CD4-positive, alpha-beta T cell (primary cell): ENCODE measurements at places on chromosomes 5 and 9. TPM values are rescaled to one million over a fixed set of nuclear protein-coding genes. Genes with fewer than 3 reads are reported as not detected.

DNA sequence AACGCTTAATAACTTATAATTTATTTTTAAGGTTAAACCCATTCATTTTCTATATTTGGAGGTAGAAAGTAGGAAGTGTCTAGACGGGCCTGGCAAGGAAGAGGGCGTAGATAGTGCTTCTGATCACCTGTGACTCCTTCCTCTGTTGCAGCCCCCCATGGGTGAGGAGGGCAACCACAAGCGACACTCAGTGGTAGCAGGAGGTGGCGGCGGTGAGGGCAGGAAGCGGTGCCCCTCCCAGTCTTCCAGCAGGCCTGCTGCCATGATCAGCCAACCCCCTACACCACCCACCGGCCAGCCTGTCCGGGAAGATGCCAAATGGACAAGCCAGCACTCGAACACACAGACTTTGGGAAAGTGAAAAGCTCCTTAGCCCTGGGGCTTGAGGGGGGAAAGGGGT lies 36.7 kb downstream of the FAXDC2 start:
- DNase-seq = peak; percentile 77

GRCh38 chr5:4614088-4614487 lies 526.0 kb upstream of the ADAMTS16 start:
- DNase-seq = no peak

DNA sequence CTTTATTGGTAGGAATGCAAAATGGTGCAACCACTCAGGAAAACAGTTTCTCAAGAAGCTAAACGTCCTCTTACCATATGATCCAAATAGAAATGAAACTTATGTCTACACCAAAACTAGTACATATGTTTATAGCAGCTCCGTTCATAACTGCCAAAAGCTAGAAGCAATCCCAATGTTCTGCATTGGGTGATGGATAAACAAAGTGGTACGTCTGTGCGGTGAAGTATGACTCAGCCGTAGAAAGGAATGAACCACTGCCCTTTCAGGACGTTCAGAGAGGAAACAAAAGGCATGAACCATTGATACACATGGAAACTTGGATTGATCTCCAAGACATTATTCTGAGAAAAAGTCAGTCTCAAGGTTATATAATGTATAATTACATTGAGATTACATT lies 27.6 kb downstream of the HNRNPH1 start:
- no peak for DNase-seq

- no peak for DNase-seq
Measured at GRCh38 chr5:51468196-51468595, 84.9 kb downstream of the ISL1 start.

DNA sequence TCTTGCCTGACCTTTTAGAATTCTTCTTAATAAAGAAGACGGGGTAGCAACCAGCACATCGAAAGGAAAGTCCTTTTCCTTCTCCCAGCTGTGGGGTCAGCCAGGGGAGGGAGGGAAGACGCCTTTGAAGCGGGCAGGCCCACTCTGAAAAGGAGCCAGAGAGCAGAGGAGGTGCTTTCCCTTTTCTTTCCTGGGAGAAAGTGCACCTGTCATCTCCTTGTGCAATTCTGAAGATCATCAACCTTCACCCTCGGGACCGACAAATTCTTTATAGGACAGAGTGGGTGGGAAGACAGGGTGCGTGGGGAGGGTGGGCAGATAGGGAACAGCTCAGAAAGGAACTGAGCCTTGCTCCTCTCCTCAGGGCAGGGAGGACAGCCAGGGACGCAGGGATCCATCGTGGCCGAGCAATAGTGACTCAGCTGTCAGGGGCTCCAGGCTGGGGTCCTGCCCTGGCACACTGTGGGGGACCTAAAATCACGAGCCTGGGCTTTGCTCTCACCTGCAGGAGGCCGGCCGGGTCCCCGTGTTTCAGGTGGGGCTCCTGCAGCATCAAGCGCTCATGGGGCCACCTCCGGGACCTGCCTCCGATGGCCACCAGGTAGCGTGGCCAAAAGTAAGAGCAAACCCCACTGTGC lies 141.0 kb downstream of the OLFM1 start:
- DNase-seq = no peak

DNA sequence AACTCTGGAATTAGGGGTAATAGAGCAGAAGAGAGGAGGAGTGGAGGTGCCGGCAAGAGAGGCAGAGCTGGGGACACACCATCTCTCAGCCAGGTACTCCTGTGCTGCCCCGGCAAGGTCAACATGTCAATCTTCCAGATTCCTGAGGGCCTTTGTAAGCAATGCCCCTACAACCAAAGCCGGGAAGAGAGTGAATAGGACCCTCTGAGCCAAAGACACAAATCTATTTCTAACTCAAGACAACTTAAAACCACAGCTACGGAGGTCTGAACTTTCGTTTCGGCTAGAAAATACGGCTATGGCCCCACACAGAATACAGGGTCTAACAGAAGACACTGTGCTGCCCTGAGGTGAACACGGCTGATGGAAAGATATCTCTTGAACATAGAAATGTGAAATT lies 66.6 kb downstream of the SERINC5 start:
- DNase-seq = no peak

The SVEP1 gene
- not detected for total RNA-seq

The PCDHB13 gene
- total RNA-seq = not detected

The SOX30 gene
- total RNA-seq = not detected

The MGAT1 gene
- 49.0 TPM for total RNA-seq
